ENCODE measurements at places on chromosomes 3 and 15. TPM values are rescaled to one million over a fixed set of nuclear protein-coding genes. Genes with fewer than 3 reads are reported as not detected.

Gene RSL24D1
- 58.8 TPM for polyA plus RNA-seq

- peak; percentile 64 for DNase-seq
These were observed 89.3 kb downstream of the LRRK1 start for GRCh38 chr15:101008158-101009139.

GRCh38 chr15:53576841-53577240 is 182.6 kb downstream of the WDR72 start:
- DNase-seq = peak; percentile 12

Gene MCF2L2
- not detected for polyA plus RNA-seq

Gene PTH1R
- polyA plus RNA-seq = not detected

GRCh38 chr3:23232854-23233253 is 29.7 kb downstream of the UBE2E2 start:
- DNase-seq = no peak

- DNase-seq = no peak
These were observed 14.0 kb downstream of the PLCL2 start for GRCh38 chr3:16898595-16899395.

- DNase-seq = no peak
These were observed 168.4 kb downstream of the LPP start for GRCh38 chr3:188322135-188322887.

DNA sequence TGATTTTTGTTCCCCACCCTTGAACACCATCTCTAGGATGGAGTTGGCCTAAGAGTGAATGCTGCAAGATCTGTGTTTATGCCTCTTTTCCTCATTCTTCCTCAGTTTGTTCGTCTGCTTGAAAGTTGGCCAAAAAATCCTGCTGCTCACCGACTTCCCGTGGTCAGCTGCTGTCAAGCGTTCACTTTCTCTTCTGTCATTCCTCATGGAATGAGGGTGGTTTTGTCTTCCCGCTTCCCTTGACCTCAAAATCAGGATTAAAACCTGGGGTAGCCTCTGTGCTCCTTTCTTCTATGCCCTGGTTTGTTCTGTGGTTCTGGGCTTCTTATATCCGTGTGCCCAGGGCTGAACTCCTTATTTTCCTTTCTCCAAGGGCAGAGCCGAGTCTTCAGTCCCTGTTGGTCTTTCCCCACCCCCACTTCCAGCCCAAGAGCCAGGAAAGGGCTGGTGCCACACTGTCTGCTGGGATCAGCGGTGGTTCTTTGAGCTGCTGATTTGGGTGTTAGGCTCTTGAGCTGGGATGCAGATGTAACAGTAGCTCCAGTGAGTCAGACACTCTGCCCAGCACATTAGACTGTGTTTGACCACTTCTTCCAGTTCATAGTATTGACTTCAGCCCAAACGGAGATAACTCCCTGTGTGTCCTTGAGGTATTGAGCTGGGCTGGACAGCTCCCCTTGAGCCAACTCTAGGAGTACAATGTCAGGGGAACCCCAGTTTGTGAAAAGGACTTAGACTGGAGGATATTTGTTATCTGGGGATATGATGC is 2.3 kb downstream of the SERF2 start:
- no peak for DNase-seq

- peak; percentile 7 for DNase-seq
These were observed 470.8 kb downstream of the SOX2 start for GRCh38 chr3:182182531-182182968.

Gene DCLK3
- not detected for polyA plus RNA-seq

GRCh38 chr3:36918050-36918449 is 26.8 kb downstream of the TRANK1 start:
- DNase-seq = no peak

Gene FAM81A
- polyA plus RNA-seq = not detected

DNA sequence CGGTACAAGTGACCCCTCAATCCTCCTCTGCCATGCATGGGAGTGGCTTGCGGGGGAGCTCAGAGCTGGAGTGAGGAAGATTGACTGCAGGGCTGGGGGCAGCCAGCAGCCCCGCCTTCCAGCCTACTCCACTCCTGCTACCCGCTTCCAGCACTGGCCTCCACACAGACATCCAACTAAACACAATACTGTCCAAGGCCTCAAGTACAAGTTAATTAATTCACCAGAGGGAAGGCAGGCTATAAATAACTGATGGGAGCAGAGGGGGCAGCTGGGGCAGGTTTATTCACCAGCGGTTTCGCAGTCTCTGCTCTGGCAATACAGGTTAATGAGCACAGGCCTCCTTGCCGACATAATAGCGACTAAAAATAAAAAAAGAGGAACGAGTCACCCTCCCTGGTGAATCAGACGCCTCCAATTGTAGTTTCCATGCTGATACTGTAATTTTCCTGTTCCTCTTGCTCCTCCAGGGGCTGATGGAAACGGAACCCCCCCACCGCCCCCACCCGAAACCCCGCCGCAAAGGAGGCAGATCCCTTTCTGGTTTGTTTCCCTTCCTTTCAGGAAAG is 166.4 kb upstream of the TLE3 start:
- no peak for DNase-seq

GRCh38 chr15:70314688-70315087 is 217.0 kb upstream of the TLE3 start:
- DNase-seq = no peak

GRCh38 chr15:71182522-71182921 is 67.3 kb downstream of the THSD4 start:
- no peak for DNase-seq

DNA sequence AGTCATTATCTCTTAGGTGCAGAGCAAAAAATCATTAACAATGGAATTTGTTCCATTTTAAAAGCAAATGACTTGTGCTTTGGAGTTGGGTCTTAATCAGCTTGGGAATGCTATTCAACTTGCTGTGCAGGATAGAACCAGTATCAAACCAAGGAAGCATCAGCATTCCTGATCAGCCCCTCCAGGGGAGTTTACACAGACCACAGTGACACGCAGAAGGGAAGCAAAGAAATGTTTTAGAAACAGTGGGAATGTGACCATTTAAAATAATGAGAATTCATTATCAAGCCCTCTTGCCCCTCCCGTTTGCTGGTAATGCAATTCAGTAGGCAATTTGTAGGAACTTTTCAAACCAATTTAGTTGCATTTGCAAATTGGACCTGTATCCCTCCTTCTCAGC is 155.1 kb downstream of the LRTM1 start:
- no peak for DNase-seq

DNA sequence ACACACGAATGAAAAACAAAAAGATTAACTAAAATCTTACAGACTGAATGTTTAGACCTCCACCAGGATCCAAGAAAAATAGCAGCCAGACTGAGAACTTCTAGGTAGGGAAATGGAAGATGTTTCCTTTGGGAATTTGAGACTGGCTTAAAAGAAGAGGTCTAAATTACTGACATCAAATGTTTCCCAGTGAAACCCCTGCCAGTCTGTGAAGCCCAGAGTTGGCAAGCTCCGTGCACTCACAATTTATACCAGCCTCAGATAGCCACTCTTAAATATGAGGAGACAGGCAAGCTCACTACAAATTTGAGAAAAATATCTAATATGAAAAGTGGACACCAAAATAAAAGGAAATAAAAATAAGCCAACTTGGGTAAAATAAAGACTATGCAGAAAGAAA is 700.5 kb upstream of the ZNF385D start:
- no peak for DNase-seq

- no peak for DNase-seq
These were observed 347.7 kb upstream of the SATB1 start for GRCh38 chr3:18772699-18773305.

- no peak for DNase-seq
These were observed 107.5 kb upstream of the MRPS22 start for GRCh38 chr3:139236336-139236735.

Gene NRROS
- polyA plus RNA-seq = not detected

DNA sequence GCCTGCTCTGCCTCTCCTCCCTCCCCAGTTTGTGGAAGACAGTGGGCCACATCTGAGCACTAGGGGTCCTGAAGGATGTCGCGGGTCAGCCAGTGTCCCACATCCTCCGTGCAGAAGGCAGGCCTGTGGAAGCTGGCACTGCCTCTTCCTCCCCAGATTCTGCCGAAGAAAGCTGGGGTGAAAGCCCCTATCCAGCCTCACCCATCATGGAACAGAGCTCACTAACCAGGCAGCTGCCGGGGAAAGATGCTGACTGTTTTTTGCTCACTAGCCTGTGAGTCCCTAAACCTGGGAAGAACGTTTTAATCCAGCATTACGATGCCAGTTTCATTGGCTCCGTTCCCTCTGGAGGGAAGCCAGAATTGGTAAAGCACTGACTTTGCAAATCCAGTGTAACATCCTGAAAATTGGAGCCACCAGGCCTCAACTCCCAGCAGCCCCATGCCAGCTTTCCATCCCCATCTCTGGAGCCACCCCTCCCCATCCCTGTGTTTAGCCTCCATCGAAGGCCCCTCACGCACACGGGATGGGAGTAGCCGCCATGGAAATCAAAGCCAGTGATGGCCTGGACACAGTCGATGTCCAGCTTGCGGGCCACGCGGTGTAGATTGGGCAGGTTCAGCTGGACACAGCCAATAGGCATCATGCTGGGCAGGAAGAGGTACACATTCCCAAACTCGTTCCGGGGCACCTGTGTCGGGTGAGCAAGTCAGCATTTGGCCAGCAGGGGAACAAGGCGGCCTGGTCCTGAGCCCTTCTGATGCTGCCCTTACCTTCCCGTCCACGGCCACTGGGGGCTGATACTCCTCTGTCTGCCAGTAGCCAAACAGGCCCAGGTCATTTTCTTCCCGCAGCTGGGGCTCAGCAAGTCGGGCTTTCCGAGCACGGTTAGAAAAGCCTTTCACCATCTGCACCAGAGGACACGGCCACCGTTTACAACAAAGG is 23.5 kb downstream of the TMEM43 start:
- DNase-seq = peak; percentile 16

DNA sequence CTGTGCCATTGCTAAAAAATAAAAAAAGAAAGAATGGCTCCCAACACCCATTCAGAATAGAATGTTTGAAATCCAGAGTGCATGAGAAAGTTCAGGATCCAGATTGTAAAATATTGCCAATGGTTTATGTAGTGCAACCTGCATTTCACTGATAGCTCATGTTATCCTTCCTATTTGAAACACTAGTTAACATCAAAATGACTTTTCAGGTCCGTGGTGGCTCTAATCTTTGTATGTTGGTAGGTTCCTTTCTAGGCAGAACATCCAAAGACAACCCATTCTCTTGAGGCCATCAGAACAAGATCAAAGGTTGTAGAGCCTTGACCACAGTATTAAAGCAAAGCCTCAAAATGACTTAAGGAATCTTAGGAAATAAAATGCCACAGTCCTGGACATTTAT is 51.0 kb downstream of the PLCL2 start:
- DNase-seq = no peak

DNA sequence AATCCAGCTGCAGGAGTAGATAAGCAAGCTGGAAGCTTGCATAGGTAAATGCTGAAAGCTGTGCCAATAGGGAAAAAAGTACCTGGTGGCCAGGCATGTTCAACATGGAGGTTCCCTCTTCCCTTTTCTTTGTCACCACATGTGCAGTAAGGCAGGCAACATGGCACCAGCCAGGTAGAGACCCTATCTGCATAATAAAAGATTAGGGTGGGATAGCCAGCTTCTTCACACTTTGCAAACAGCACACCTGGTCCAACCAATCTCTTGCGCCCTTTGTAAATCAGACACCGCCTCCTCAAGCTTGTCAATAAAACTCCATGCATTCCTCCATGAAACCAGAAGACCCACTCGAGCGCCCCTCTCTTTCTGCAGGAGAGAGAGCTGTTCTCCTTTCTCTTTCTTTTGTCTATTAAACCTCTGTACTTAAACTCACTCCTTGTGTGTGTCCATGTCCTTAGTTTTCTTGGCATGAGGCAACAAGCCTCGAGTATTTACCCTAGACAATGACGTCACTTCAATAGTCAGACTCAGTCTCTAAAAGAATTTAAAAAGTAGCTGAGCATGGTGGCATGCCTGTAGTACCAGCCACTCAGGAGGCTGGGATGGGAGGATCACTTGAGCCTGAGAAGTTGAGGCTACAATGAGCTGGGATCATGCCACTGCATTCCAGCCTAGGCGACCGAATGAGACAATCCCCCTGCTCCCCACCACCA is 256.3 kb downstream of the SCAPER start:
- no peak for DNase-seq

Gene FYCO1
- polyA plus RNA-seq = 6.0 TPM

DNA sequence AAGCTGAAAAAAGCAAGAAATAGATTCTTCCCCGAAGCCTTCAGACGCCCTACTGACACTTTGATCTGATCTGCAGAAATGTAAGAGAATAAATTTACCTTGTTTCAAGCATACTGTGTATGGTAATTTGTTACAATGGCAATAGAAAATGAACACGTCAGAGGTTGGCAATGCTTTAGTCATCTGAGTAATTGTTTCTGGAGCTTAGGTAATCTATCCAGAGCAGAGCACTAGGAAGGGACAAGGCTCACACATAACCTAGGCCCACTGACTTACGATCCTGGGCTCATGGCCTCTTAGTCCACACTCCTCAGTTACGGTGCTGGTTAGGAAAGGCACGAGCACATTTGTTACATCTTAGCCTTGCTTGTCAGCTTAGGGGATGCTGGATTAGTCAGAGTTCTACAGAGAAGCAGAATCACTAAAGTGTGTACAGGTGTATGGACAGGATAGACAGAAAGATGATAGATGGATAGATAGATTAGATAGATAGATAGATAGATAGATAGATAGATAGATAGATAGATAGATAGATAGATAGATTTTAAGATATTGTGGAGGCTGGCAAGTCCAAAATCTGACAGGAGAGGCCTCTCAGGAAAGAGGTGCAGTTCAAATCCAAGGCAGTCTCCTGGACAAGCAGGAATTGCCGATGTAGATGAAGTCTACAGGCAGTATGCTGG is 46.8 kb upstream of the TBC1D23 start:
- DNase-seq = no peak

GRCh38 chr3:57948080-57948671 is 60.0 kb upstream of the FLNB start:
- peak; percentile 24 for DNase-seq

Gene GOLGA8Q
- polyA plus RNA-seq = 0.09 TPM

Measured in HepG2 (cell line).